ENCODE measurements at places on chromosomes 1 and 21.

DNA sequence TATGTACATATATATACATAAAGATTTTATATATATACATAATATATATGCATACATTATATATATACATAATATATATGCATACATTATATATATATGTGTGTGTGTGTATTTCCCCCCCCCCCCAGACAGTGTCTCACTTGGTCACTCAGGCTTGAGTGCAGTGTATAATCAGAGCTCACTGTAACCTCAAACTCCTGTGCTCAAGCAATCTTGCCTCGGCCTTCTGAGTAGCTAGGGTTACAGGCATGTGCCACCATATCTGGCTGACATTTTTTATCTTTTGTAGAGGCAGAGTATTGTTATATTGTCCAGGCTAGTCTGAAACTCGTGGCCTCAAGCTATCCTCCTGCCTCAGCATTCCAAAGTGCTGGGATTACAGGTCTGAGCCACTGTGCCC, 9.0 kb upstream of the FUBP1 start:
- no peak for DNase-seq

DNA sequence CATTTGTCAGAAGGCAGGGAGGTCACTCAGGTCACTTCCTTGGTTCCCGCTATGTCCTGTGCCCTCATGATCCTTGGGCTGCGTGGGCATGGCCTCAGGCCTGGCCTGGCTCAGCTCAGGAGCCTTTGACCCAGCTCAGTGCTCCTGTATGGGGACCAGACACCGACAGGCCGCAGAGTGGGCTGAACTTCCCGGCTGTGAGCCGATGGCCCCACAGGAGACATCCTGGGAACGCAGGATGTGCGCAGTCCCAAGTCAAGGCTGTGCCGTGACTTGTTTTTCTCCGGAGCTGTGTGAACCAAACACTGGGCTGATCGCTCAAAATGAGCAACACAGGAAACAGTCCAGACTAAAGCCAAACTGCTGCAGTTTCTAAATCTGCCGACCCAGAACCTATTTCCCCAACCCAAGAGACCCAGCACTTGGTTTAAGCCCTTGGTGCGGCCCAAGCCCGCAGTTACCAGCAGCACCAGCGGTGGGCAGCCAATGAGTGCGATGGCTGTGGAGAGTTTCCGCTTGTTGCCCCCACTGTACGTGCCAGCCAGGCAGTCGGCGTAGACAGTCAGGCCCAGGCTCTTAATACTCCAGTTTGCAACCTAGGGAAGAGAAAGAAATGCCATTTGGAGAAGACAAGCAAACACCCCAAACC, 92.3 kb upstream of the GCLM start:
- no peak for DNase-seq

- DNase-seq = no peak
Observed at GRCh38 chr1:35364741-35365140, 96.2 kb downstream of the ZMYM4 start.

DNA sequence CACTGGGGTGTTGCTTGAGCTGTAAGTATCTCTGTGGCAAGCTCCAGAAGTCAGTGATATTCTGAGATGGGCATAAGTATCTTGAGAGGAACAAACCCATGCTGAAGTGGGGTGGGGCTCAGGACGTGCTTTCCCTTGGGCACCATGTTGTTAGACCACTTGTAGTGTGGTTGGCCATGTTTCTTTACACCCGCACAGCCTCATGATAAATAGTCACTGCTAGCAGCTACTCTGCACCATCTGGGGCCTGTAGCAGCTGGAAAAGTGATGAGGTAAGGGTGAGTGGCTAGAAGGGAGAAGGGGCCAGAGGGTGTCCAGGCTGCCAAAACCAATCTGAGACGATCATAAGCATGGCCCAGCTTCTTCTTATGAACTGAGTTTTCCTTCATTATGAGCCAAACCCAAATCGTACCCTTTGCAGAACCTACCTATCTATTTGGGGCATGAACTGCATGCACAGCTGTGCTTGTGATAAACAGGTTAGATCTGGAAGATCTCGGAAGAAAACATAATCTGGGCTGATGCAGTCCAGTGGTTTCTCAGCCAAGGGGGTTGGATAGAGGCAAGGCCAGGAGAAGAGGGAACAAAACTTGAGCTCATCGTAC, 91.9 kb upstream of the IRF2BP2 start:
- no peak for DNase-seq

DNA sequence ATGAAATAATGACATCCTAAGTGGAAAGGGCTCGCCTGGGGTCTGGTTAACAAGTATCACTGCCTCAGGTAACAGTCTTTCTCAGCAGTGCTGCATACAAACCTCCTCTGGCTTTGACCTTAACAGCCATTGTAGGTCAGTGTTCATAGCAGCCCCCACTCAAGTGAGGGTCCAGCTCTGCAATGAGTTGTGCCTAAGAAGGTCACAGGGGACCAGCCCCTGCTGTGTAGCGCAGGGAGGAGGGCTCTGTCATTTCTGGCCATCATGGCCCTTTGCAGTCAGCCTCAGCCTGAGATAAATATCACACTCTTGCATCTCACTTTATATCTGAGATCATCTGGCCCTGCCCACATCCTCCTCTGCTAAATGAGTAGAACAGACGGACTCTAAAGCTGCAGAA, 18.1 kb upstream of the MYSM1 start:
- DNase-seq = peak; percentile 40

DNA sequence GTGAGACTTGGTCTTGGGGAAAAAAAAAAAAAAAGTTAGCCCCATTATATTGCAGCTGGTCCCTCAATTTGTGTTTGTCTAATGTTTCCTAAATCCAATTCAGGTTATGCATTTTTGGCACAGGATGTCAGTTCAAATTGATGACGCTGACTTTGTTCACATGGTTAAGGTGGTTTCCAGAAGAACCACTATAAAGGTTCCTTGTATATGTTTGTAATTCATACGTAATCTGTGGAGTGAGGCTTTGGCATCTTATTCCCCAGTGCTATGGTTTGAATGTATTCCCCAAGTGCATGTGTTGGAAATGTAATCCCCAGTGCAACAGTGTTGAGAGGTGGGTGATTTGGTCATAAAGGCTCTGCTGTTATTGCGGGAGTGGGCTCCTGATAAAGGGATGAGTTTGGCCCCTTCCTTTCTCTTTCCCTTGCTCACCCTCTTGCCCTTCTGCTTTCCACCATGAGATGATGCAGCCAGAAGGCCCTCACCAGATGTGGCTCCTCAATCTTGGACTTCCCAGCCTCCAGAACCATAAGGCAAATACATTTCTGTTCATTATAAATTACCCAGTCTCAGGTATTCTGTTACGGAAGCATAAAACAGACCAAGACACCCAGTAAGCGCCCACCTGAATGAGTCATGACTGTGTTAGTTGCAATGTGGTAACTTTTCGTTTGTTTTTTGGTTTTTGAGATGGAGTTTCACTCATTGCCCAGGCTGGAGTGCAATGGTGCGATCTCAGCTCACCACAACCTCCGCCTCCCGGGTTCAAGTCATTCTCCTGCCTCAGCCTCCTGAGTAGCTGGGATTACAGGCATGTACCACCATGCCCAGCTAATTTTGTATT, 19.5 kb upstream of the HLCS start:
- DNase-seq = no peak

DNA sequence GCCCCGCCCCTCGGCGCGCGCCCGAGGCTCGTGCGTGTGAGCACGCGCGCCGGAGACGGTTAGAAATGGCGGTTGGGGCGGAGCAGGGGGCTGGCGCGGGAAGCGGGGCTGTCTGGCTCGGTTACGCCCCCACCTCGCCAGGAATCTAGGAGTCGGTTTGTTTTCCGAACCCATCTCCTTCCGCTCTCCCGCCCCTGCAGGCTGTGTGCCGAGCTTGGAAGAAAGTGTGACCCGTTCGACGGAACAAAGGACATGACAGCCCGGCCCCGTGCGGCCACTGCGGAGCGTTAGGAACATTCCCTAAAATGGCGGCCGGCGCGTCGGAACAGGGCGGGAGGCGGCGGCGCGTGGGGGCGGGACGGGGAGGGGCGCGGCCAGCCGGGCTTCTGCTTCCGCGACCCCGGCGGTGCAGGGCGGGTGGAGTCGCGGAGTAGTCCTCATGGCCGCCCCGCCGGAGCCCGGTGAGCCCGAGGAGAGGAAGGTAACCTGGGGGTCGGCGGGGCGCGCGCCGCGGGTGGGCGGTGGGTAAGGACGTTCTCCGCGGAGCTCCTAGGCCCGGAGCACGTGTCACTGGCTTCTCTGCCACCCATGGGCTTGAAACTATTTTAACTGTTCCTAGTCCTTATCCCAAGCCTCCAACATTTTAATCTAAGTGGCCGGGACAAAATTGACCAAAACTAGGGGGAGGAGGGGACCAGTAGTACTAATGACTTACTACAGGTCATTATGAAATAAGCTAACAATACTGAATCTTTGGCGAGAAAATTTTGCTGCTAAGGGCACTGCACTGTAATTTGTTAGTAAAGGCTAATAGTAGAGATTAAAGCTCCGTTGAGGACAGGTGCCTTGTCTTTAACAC, at the start of gene COX20:
TSS of gene COX20 (plus strand) at position 383 of the 859 bp plus-strand sequence. CDS start at position 440, 57 bp downstream.
- peak; percentile 85 for DNase-seq

DNA sequence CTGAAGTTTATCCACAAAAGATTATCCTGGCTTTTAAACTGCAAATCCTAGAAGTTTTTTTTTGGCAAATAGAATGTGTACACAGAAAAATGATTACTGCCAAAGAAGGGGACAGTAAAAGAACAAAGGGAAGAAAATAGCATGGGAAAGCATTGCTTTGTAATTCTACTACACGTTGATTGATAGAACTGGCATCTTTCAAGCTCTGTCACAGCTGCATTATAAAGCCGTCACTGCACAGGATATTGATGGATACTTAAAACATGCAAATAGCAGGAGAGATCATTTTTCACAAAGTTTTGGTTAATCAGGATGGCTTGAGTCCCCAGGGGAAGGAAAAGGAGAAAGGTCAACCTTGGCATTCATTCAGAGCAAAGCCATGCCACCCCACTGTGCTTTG, 183.7 kb upstream of the RRP15 start:
- no peak for DNase-seq

- DNase-seq = no peak
Observed at GRCh38 chr21:34994766-34995631, 54.1 kb downstream of the RUNX1 start.

DNA sequence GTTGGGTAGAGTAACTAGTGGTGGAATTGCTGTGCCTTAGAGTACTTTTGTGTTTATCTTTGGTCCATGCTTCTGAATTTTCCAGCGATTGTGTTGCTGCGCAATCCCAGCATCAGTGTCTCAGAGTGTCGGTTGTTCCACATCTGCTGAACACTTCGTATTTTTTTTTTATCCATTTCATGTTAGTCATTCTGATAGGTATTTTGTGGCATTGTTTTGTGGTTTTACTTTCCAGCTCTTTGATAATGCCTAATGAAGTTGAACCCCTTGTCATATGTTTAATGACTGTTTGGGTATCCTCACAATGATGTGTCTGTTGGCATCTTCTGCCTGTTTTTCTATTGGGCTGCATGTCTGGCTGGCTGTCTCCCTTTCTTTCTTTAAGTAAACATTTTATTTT, 13.6 kb downstream of the TUFT1 start:
- DNase-seq = no peak

- DNase-seq = no peak
Observed at GRCh38 chr1:208161005-208161404, 83.2 kb downstream of the PLXNA2 start.

DNA sequence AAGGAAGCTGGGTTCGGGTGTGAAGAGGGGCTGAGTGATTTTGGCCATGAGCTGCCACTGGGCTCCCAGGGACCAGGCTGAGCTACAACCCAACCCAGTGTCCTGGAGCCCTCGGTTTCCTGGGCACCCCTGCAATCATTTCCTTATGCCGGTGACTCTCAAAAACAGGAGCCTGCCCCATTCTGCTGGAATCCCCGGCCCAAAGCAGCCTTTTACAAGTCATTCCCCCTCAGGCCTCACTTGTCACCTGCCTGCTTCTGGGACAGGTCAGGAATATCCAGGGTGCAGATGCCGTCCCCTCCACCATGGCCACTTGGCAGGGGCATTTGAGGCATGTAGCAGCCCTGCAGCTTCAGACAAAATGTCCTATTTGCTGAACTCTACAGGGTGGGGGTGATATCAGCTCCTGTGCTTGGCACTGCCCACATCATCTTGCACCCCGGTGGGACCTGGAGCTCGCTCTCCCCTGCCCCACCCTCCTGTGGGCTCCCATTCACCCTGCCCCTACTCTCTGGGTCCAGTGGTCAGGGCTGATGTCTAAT, 30.0 kb downstream of the CDK18 start:
- no peak for DNase-seq

DNA sequence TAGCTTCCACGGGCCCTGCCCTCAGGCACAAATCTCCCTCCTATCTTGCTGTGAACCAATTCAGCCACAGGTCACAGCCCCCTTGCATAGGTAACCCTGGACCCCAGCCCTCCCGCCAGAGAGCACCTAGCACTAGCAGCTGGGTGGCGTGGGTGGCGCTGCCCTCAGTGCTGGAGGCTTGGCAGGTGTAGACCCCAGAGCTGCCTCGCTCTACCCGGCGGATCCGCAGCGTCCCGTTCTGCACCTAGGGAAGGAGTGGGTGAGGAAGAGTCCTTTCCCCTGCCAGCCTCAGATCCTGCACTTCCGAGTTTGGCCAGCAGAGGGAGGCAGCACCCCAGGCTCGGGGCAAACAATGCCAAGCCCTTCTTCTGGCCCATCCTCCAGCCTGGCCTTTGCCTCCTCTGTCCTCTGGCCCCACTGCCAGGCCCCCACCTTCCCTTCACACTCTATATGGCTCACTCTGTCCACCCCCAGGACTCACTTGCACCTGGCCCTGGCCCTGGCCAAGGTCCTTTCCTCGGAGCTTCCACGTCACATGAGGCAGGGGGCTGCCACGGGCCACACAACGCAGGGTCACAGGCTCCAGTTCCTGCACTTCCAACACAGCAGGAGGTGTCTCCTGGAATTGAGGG, 9.0 kb downstream of the IGSF9 start:
- DNase-seq = peak; percentile 76

DNA sequence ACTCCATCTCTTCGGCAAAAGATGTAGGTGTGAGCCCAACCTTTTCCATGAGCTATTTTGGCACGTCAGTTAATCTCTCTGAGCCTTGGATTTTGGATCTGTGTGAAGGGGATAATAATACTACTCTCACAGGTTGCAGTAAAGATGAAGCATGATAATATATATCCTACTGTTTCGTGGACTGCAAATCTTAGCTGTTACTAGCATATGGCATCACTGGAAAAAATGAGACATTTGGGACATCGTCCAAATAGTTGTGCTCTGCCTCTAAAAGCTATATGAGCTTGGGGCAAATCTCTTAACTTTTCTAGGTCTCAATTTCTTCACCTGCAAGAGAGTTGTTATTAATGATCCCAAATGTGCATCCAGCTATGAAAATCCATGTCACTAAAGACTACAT, 147.4 kb upstream of the ZRANB2 start:
- no peak for DNase-seq

DNA sequence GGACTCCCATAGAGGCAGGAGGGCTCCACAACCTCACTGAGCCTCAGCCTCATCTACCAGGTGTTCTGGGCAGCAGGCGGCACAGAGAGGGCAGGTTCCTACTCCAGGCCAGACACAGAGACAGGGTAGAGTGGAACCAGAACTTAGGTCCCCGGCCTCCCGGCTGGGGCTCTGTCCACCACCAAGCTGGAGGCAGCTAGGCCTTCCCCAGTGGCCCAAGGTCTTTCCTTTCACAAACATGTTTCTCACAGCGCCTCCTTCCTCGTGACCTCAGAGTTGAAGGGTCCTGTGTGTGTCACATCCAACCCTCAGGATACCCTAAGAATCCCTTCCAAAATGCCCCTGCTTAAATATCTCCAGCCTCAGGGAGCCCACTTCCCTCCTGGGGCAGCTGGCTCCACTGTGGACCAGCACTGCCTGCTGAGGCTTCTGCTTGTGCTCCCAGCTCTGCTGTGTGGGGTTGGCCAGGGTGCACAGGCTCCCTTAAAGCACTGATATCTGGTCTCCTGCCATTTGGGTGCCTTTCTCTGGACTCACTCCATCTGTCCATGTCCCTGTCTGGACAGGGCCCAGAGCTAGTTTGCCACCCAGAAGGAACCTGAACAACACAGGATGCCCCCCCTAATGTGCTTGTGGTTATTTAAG, 33.2 kb upstream of the MAGOH start:
- DNase-seq = no peak
